ENCODE measurements at places on chromosomes 12 and 14.
A peak's percentile ranks its signal among the peaks of the same experiment; 100 is the strongest.

DNA sequence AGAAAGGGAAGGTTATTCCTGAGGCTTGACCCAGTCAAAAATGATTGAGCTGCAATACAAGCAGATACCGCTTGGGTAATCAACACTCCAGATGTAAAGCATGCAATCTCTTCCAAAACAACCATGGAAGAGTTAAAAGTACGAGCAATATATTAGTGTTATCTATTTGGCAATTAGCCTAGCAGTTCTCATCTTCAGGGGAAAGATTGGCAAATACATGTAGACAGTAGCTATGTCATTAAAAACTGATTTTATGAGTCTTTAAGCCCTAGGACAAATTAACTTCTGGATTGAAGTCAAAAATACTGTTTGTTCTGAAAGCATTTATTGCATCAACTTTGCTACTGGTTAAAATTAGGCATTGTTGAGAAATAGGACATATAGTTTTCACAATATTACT lies 9.3 kb upstream of the GYS2 start:
- H3K27ac ChIP-seq: no peak overlapping the region
- no peaks in the 10 kb centered on the region for H3K36me3 ChIP-seq
- H3K4me3 ChIP-seq: no peak overlapping the region
- H3K27me3 ChIP-seq: peaks cover 1% of the 10 kb centered on the region
- peaks cover 8% of the 10 kb centered on the region for H3K4me1 ChIP-seq

- no peak overlapping the region for H3K4me3 ChIP-seq
Observed at GRCh38 chr12:29545102-29545467, 47.6 kb upstream of the OVCH1 start.

GRCh38 chr12:131827961-131828534 lies at the start of gene MMP17:
Gene MMP17 (plus strand): TSS chr12:131828393. CDS start chr12:131828495, 102 bp downstream.
- no peaks in the 10 kb centered on the region for H3K4me1 ChIP-seq
- H3K4me3 ChIP-seq: peak within 1 kb of the TSS; percentile 70
- peak; percentile 22 for DNase-seq
- no peaks in the 10 kb centered on the region for H3K36me3 ChIP-seq

DNA sequence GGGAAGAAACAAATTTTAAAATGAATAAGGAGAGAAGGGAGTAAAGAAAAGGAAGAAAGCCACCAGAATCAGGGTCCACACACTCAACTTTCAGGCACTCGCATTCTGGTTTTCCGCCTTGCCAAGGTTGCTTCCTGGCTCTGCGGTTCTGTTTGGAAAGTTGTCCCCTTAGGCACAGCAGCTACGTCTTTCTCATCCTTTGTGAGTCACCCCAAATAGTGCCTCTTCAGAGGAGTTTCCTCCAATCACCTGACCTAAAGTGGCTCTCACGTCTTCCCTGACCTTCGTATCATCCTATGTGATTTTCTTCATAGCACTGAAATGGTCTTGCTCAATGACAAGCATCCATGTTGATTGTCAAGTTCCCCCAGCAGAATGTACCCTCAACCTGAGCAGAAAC lies 99.5 kb upstream of the TMCC3 start:
- H3K4me3 ChIP-seq: no peak overlapping the region
- peaks cover 10% of the 10 kb centered on the region for H3K4me1 ChIP-seq
- no peak for DNase-seq

GRCh38 chr12:127381043-127381668 lies 885.8 kb upstream of the TMEM132C start:
- no peak for DNase-seq
- no peaks in the 10 kb centered on the region for H3K4me1 ChIP-seq
- H3K4me3 ChIP-seq: no peak overlapping the region
- no peak overlapping the region for H3K27ac ChIP-seq
- peaks cover 6% of the 10 kb centered on the region for H3K27me3 ChIP-seq
- H3K36me3 ChIP-seq: no peaks in the 10 kb centered on the region

- no peak overlapping the region for H3K4me3 ChIP-seq
- no peak for DNase-seq
- no peaks in the 10 kb centered on the region for H3K27me3 ChIP-seq
- no peaks in the 10 kb centered on the region for H3K4me1 ChIP-seq
Observed at GRCh38 chr12:91216871-91217270, 34.3 kb upstream of the DCN start.

- no peak overlapping the region for H3K4me3 ChIP-seq
- no peaks in the 10 kb centered on the region for H3K36me3 ChIP-seq
- no peak for DNase-seq
- H3K27ac ChIP-seq: no peak overlapping the region
- no peaks in the 10 kb centered on the region for H3K4me1 ChIP-seq
- peaks cover 13% of the 10 kb centered on the region for H3K27me3 ChIP-seq
Observed at GRCh38 chr12:109689426-109689825, 24.2 kb upstream of the FAM222A start.

GRCh38 chr14:60064491-60065072 lies 27.1 kb upstream of the PCNX4 start:
- no peaks in the 10 kb centered on the region for H3K4me1 ChIP-seq
- H3K4me3 ChIP-seq: no peak overlapping the region
- peak; percentile 50 for DNase-seq
- H3K36me3 ChIP-seq: no peaks in the 10 kb centered on the region
- no peak overlapping the region for H3K27ac ChIP-seq
- no peaks in the 10 kb centered on the region for H3K27me3 ChIP-seq

- H3K4me3 ChIP-seq: no peak overlapping the region
- no peak for DNase-seq
- H3K4me1 ChIP-seq: no peaks in the 10 kb centered on the region
- no peaks in the 10 kb centered on the region for H3K36me3 ChIP-seq
Observed at GRCh38 chr12:93944911-93945310, 203.5 kb upstream of the PLXNC1 start.

GRCh38 chr12:127562816-127563215 lies 704.2 kb upstream of the TMEM132C start:
- H3K27me3 ChIP-seq: no peaks in the 10 kb centered on the region
- no peak overlapping the region for H3K4me3 ChIP-seq
- DNase-seq: no peak
- peaks cover 11% of the 10 kb centered on the region for H3K4me1 ChIP-seq

- no peak overlapping the region for H3K27ac ChIP-seq
- no peaks in the 10 kb centered on the region for H3K36me3 ChIP-seq
- DNase-seq: no peak
- H3K4me1 ChIP-seq: no peaks in the 10 kb centered on the region
Observed at GRCh38 chr14:33584697-33585096, 366.2 kb downstream of the EGLN3 start.

DNA sequence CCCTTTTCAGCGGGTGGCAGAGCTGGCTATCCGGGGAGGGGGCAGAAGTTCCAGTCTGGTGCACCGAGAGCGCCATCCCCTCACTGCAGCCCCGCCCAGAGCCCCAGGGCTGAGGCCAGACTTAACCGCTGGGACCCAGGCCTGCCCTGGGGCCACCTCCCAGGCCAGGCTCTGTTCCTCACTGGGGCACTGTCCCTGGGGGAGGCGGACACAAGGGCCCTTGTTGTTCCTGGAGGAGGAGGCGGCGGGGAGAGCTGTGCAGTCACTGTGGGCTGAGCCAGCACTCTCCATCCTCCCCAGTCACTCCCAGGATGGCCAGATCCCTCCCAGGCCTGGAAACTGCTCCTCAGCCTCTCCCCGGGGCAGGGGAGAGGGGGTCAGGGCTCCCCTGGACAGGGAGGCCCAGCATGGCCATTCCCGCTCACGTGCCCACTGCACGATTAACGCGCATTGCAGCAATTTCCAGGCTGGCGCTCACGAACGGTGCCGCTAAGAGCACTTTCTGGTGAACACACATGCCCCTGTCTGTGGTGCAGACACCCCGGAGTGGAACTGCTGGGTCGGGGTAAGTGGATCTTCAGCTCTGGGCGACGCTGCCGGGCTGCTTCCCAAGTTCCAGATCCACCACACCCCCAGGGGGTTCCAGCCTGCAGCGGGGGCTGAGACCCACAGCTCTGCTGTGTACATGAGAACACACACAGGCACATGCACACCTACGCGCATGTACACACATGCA lies 89.8 kb upstream of the SFSWAP start:
- H3K4me3 ChIP-seq: no peak overlapping the region
- no peak overlapping the region for H3K27ac ChIP-seq
- no peak for DNase-seq
- H3K27me3 ChIP-seq: peaks cover 21% of the 10 kb centered on the region
- H3K4me1 ChIP-seq: peaks cover 18% of the 10 kb centered on the region

- H3K27ac ChIP-seq: no peak overlapping the region
- DNase-seq: no peak
- peaks cover 63% of the 10 kb centered on the region for H3K4me1 ChIP-seq
- peaks cover 23% of the 10 kb centered on the region for H3K36me3 ChIP-seq
Observed at GRCh38 chr12:11174022-11174421, 3.0 kb downstream of the SMIM10L1 start.

- H3K27me3 ChIP-seq: peaks cover 31% of the 10 kb centered on the region
- H3K4me1 ChIP-seq: no peaks in the 10 kb centered on the region
- H3K36me3 ChIP-seq: peaks cover 3% of the 10 kb centered on the region
- no peak for DNase-seq
Observed at GRCh38 chr14:36655963-36656686, 5.5 kb upstream of the PAX9 start.

- no peak overlapping the region for H3K4me3 ChIP-seq
- no peak overlapping the region for H3K27ac ChIP-seq
- DNase-seq: no peak
- no peaks in the 10 kb centered on the region for H3K36me3 ChIP-seq
- H3K4me1 ChIP-seq: no peaks in the 10 kb centered on the region
Observed at GRCh38 chr14:60710494-60710893, 13.7 kb downstream of the SIX4 start.

GRCh38 chr12:109758426-109759420 lies 45.1 kb downstream of the FAM222A start:
- peaks cover 9% of the 10 kb centered on the region for H3K4me1 ChIP-seq
- no peak overlapping the region for H3K4me3 ChIP-seq
- H3K36me3 ChIP-seq: peaks cover 12% of the 10 kb centered on the region
- no peak overlapping the region for H3K27ac ChIP-seq
- DNase-seq: no peak

GRCh38 chr12:27573972-27574371 lies 50.0 kb downstream of the PPFIBP1 start:
- H3K27me3 ChIP-seq: no peaks in the 10 kb centered on the region
- no peak overlapping the region for H3K27ac ChIP-seq
- no peak overlapping the region for H3K4me3 ChIP-seq
- H3K4me1 ChIP-seq: no peaks in the 10 kb centered on the region
- no peaks in the 10 kb centered on the region for H3K36me3 ChIP-seq

DNA sequence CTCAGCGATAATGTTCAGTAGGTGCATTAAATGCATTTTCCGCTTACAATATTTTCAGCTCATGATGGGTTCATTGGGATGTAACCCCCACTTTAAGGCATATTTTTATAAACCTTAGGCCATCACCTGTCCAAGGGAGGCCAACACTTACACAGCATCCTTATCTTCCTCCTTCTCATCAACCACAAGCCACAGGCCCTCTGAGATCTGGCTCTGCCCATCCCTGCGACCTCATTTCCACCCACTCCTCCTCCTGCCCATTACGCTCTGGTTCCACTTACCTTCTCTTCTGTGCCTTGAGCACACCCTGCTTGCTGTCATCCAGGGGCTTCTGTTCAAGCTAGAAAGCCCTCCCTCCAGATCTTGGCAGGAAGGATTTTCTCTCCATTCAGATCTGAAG lies 93.2 kb downstream of the EGLN3 start:
- no peaks in the 10 kb centered on the region for H3K36me3 ChIP-seq
- H3K4me1 ChIP-seq: no peaks in the 10 kb centered on the region
- H3K27ac ChIP-seq: no peak overlapping the region

- H3K27me3 ChIP-seq: no peaks in the 10 kb centered on the region
- no peaks in the 10 kb centered on the region for H3K4me1 ChIP-seq
- no peak overlapping the region for H3K4me3 ChIP-seq
- H3K36me3 ChIP-seq: no peaks in the 10 kb centered on the region
- DNase-seq: no peak
Observed at GRCh38 chr14:43872222-43872621, 634.9 kb downstream of the FSCB start.

DNA sequence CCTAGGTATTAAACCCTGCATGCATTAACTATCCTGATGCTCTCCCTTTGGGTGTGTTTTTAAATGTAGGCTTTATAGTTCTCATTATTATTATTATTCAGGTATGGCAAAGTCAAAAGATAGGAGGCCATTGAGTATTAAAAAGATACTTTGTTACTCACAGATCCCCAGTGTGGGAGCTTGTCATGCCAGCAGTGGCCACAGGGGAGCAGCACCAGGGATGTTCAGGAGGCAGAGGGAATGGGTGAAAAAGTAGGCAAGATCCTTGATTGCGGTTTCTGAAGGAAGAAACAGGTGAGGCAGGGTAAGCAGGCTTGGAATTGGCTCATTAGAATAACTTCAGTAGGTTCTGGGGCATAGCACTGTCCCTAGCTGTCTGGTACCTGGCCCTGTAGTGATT lies 382.2 kb downstream of the MED13L start:
- DNase-seq: no peak
- no peak overlapping the region for H3K27ac ChIP-seq
- no peak overlapping the region for H3K4me3 ChIP-seq
- no peaks in the 10 kb centered on the region for H3K4me1 ChIP-seq

- H3K4me3 ChIP-seq: no peak overlapping the region
- H3K27ac ChIP-seq: no peak overlapping the region
- peaks cover 15% of the 10 kb centered on the region for H3K4me1 ChIP-seq
- no peak for DNase-seq
- peaks cover 4% of the 10 kb centered on the region for H3K27me3 ChIP-seq
- H3K36me3 ChIP-seq: peaks cover 3% of the 10 kb centered on the region
Observed at GRCh38 chr12:53107122-53107521, 3.8 kb downstream of the SOAT2 start.

DNA sequence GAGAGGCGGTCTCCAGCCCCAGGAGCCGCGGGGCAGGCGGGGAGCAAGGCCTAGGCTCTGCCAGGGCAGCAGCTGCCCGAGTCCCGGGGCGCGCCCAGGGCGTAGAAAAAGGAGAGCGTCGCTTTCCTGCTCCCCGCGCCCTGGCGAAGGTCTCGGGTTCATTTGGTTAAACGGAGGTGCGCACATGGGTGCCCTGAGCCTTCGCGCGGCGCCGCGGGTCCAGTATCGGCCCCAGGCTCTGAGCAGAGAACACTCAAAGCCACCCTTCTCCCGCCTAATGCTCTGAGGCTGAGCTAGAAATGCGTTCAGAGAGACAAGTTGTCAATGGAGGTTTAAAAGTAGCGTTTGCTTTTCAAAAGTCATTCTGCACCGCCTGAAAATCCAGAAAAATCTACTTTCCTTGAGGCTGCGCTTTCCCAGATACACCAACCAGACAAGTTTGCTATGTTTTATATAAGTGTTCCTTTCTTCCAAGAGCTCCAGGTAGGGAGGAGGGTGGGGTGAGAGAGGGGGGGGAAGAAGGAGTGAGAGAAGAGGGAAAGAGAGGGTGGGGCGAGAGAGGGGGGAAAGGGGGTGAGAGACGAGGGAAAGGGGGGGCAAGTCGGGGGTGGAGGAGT lies 1.5 kb downstream of the TMEM132C start:
- H3K4me3 ChIP-seq: no peak overlapping the region
- H3K36me3 ChIP-seq: peaks cover 6% of the 10 kb centered on the region
- H3K27me3 ChIP-seq: peaks cover 15% of the 10 kb centered on the region
- DNase-seq: no peak
- no peak overlapping the region for H3K27ac ChIP-seq
- H3K4me1 ChIP-seq: no peaks in the 10 kb centered on the region

All from immature natural killer cell (primary cell).